ENCODE measurements at places on chromosomes 1 and 21.

DNA sequence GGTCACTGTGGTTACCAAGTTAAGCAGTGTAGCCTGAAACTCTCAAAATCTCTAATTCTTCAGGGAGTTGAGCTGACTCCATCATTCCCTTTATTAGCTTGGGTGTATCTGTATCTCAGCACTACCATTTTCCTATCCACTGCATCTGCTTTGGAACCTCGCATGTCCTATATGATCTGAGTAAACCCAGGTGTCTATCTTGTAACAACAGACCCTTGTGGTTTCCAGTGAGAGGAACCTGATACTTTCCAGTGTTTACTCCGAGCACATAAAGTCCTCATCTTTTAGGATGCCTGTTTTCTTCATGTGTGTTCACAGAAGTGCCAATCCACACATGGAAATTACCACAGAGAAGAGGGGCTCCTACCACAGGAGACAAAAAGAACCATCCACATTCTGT lies 650.4 kb downstream of the LMO4 start:
- no peak for DNase-seq

- no peak for DNase-seq
Measured at GRCh38 chr1:165327538-165327937, 29.0 kb downstream of the LMX1A start.

- DNase-seq = no peak
Measured at GRCh38 chr1:116433275-116434257, 60.5 kb downstream of the ATP1A1 start.

- no peak for DNase-seq
Measured at GRCh38 chr1:76290271-76290670, 215.7 kb downstream of the ST6GALNAC3 start.

DNA sequence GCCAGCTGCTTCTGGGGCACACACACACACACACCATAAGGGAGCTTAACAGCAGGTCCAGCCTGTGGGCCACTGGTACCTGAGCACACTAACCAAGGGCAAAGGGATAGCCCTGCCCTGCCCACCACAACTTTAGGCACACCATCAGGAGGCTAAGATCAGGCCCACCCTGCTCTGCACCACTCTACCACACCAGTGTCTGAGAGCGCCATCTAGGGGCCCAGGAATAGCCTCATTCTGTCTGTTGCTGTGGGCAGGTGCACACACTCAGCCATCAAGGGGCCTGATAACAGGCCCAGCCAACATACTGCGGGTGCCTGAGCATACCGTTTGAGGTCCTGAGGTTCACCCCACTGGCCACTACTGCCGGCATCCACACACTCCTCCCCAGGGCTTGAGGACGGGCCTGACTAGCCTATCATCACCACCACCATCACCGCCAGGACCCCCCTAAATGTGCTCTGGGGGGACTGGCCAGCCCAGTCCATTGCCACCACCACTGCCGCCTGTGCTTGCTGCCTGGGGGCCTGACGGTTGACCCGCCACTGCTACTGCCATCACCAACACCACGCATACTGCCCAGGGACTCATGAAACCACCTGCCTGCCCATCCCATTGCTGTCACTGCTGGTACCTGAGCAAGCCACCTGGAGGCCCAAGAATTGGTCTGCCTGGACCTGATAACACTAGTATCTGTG lies 31.3 kb downstream of the NSL1 start:
- DNase-seq = no peak

GRCh38 chr1:159197561-159198557 lies 6.8 kb upstream of the ACKR1 start:
- no peak for DNase-seq

DNA sequence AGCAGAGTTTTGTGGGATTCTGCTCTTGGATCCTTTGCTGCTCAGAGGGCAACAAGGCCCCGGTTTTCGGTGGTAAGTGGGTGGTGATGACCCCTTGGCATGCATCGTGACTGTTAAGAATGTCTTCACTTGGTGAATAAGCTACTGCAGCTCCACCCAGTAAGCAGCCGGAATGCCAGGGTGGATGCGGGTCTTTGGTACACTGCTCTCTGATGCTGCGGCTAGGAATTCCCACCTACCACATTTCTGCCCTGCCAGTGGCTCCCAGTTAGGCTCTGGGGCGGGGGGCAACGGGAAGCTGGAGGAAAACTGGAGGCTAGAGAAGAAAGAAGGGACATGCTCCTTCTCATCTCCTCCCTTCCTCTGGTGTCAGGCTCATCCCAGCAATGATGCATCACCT lies 180.4 kb upstream of the GALNT2 start:
- DNase-seq = no peak

DNA sequence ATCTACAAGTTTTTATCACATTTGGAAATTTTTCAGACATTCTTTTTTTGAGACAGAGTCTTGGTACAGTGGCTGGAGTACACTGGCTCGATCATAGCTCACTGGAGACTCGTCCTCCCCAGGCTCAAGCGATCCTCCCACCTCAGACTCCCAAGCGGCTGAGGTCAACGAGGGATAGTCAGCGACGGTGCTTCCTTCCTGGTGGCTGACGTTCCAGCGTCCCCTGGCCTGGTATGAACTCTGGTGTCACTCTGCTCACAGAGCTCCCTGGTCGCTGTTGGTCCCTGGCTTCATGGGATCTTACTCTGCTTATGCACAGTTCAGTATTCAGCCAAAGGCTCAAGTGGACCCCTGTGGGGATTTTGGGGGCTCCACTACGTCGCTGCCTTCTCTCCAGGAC lies 3.5 kb upstream of the ARHGEF16 start:
- no peak for DNase-seq

- DNase-seq = no peak
Measured at GRCh38 chr1:186829686-186830587, 1.2 kb downstream of the PLA2G4A start.

DNA sequence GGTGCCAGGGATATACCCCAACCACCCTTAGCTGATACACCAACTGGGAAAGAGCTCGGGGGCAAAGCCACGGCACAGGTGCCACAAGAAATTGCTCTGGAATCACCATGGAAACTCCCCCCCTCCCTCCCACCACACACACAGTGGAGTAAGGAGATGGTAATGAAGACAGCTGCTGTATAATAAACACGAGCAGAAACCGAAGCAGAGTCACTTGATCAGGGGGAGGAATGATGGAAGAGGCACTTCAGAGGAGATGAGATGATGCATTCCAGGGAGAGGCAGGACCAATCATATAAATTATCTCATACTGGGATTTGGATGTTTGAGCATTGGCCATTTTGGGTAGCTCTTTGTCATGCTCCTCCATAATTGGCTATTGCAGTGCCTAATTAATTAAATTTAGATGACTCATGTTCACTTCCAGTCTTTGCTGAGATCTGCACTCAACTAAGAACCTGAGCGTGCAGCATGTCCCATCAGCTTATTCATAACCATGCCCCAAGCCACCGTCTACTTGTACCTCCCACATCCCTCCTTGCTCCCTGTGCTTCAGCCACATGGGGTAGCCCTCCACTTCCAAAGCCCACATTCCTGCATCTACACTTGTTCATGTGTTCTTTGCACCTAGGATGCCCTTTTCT lies 189.5 kb downstream of the ZSCAN20 start:
- DNase-seq = no peak

DNA sequence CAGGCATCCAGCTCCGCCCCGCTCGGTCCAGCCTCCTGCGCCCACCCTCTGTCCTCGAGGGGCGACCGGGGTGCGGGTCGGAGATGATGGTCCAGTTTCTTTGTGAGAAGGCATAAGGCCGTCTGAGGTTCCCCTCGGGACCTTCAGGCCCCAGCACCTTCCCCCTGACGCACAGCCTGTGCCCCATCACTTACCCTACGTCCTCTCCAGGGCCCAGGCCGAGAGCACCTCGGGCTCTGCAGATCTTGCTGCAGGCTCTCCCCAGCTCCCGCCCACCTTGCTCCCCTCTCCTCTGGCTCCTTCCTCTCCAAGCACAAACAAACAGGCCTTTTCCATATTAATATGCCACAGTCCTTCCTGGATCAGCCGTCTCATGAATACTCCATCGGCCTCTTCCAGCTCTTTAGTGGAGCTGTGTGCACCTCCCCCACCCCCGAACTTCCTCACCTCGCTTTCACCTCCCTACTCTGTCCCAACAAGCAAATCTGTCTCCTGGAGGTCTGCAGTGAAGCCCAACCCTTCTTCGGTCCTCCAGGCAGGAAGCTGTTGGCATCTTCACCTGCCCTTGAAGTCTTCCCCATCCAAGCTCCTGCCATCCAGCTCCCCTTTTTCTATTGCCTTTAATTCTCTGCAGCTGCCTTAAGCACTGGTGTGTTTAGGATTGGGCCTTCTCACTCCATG lies 448 bp upstream of the COL9A2 start:
- no peak for DNase-seq

DNA sequence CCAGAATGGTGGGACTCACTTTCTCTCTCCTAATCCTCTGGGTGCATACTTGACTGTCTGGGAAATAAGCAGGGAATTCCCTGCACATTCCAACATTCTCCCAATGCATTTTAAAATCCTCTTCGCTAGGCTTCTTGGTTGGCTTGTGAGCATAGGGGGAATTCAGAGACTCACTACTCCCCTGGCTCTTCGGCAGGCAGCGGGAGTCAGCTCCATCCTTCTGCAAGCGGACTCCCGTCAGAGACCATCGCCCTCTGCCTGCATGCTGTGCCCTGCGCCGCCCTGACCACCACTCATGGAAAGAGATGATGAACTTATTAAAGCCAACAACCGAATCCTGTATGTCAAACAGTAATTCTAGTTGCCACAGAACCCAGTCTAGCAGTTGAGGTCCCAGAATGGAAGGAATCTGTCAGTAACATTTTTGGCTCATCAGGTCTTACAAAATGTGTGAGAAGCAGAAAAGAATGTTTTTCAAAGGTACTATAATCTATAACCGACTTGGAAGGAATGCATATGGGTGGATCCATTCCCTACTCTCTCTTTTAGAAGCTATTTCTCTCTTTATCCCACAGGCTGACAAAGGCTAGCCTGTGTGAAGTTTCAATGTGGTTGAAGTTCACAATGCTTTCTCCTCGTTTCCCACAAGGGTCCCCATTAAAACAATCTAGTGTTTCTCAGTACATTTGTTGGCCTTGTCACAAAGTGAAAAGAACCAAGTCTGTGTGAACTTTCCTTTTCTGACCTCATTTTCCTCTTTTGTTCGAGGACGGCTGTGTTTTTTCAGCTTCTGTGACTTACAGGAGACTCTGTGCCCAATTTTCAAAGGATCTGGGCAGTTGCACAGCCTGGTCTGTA lies 119.1 kb upstream of the ADAR start:
- DNase-seq = no peak

- DNase-seq = no peak
Measured at GRCh38 chr1:172482044-172482443, 38.2 kb upstream of the PIGC start.

- DNase-seq = no peak
Measured at GRCh38 chr1:197391303-197392226, 123.5 kb downstream of the CRB1 start.

- no peak for DNase-seq
Measured at GRCh38 chr1:229141689-229142377, 129.1 kb upstream of the RAB4A start.

Data from T-helper 2 cell (primary cell).